ENCODE measurements at places on chromosomes 16 and 17.

GRCh38 chr17:59840329-59841090 lies 52.2 kb downstream of the TUBD1 start:
- DNase-seq = no peak

GRCh38 chr17:61447358-61447757 lies 4.9 kb upstream of the TBX4 start:
- no peak for DNase-seq

- DNase-seq = peak; percentile 18
Measured at GRCh38 chr17:20120836-20121235, 111.7 kb downstream of the SPECC1 start.

DNA sequence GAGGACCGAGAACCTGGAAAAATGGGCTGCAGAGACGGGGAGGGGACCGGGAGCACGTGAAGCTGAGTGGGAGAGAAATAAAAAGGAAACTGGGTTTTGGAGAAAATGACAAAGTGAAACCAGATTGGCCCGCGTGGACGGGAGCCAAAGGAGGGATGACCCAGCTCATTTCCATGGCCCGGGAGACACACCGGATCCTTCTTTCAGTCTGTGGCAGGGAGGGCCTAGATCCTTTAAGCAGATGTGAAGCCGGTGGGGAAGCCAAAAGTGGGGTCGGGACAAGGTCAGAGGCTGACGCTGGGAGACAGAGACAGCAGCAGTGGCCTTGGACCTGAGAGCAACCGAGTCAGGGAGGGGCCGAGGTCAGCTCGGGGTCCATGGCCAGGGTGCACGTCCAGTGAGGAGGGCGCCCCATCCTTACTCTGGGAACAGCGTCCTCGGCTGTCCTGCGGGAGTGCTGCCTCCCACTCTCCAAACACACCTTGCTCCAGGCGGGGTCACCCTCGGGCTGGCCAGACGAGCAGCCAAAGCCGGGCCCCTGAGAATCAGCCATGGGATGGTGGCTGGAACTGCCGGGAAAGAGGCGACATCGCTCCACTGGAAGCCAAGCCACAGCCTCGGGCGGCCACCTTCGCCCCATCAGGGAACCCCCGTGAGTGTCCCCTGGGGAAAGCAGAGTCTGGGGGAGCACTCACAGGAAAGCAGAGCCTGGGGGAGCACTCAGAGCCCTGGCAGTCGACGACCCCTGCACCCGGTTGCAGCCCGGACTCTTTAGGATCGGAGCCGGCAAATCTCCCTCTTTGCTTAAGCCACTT lies 17.3 kb downstream of the CA5A start:
- no peak for DNase-seq

GRCh38 chr16:68898026-68898425 lies 54.7 kb downstream of the TANGO6 start:
- DNase-seq = no peak

DNA sequence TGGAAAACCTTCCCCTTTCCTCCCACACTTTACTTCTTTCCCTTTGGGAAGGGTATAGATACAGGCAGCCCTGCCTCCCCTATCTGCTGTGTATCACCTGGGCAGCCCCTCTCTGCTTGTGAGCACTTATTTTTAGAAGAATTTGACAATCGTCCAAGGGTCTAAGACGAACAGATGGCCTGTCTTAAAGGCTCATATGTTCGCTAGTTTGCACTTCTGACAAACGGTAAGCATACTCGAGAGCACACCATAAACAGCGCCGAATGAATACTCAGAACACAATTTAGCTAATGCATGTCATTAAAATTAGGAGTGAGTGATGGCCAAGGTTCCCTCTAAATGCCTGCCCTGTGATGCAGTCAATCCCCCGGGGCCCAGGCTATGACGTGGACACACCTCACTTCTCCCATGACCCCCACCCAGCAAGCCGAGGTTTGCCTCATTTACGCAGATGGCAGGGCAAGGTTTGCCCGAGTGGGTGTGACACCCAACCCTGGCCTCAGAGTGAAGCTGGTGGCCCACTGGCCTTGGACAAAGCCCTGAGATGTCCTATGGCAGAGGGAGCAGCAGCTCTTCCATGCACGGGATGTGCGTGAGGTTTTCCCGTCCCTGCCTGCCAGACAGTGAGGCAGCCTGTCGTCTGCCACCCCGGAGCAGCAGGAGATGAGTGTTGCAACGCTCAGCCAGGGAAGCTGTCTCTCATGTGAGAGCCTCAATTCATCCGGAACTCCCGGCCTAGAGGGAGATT lies 125.2 kb downstream of the C16orf78 start:
- no peak for DNase-seq

GRCh38 chr17:47621293-47622179 lies 28.2 kb upstream of the KPNB1 start:
- peak; percentile 21 for DNase-seq

- peak; percentile 72 for DNase-seq
Measured at GRCh38 chr17:72175787-72176515, 55.1 kb downstream of the SOX9 start.

DNA sequence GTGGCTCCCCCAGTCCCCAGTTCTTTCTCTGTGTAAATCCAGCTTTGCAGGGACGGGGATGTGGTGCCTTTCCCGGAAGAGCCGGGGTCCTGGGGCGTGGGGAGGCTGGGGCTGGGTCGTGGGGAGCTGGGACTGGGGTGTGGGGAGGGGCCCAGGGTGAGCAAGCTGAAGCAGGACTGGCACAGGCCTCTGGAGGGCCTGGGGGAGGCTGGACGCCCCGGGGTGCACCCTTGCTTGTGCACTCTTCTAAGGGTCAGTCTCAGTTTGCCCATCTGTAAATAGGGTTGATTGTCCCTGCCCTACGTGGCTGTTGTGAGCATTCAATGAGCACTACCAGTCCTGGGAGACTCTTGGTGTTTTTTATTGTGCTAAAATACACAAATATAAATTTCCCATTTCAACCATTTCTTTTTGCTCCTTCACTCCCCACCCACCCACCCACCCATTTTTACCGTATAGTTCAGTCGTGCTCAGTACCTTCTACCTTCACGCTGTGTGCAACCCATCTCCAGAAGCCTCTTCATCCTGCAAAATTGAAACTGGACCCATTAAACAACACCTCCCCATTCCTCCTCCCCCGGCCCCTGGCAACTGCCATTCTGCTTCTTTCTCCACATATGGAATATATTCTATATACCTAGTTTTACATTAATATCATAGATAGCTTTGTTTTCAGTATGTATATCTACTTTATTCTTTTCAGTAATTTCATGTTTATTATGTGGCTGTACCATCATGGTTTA lies 7.8 kb upstream of the TBC1D3B start:
- no peak for DNase-seq

DNA sequence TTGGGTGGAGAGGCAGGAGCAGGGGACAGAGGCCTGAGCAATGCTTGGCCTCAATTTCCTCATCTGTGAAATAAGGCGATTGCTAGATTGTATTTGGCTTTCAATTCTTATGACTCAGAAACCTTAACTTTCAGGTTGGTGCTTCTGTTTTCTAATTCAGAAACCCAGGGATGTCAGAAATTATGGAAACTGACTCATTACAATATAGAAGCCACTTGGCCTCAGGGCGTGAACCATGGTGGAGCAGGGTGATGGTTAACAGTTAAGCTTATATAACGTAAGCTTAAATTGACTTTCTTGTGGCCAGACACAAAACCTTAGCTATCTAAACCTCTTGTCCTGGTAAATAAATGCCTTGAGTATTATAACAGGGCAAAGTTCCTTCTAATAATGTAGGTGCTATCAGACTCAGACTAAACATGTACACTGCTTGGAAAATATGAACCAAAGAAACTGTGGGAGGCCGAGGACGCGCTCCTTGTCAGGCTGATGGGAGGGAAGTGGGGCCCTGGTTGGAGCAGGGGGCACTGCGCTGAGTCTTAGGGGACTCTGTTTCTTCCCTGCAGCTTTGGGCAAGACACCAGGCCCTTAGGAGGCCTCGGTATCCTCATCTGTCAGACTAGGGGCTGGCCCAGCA lies 17.1 kb upstream of the SREBF1 start:
- DNase-seq = no peak

DNA sequence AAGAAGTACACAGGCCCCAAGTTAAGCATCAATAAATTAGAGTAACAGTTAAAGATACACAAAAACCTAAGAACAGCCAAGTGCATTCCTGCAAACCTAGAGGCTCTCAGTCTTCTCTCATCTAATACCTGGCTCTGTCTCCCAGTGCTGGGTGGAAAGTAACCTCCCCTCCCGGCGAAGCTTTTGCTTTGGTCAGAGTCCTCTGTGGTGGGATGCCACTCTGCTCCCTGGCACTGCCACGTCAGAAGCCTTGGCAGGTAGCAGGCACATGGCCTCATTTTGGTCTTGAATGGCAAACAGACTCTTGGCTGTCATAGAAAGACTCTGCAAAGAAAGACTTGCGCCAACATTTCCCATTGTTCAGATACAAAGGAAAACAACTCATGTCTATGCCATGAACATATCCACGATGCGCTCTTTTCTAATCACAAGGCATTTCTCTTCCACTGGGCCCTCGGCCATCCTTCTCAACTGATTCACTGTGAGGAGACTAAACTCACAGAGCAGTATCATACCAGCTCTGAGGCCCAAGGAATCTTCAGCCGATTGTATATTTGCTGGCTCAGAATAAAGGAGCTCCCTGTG lies 21.2 kb downstream of the MTHFSD start:
- no peak for DNase-seq

DNA sequence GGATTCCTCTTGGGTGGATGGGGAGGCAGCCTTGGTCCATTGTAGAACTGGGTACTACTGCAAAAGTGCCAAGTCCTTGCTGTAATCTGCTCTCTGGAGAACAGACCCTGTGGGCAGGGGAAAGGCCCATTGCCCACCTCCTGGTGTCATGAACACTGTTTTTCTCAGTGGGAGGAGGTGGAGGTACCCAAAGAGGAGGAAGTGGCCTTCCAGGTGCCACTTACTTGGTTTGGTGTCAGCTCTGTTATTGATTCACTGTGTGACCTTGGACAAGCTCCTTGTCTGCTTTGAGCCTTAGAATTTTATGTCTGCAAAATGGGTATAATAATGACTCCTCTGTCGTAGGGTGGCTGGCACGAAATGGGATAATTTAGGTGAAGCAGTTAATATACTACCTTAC lies 55.8 kb downstream of the PLCG2 start:
- DNase-seq = no peak

GRCh38 chr17:42979511-42980273 lies at the start of gene PTGES3L:
PTGES3L (minus strand) TSS chr17:42980080; CDS start chr17:42980053, 27 bp downstream.
- DNase-seq = no peak

DNA sequence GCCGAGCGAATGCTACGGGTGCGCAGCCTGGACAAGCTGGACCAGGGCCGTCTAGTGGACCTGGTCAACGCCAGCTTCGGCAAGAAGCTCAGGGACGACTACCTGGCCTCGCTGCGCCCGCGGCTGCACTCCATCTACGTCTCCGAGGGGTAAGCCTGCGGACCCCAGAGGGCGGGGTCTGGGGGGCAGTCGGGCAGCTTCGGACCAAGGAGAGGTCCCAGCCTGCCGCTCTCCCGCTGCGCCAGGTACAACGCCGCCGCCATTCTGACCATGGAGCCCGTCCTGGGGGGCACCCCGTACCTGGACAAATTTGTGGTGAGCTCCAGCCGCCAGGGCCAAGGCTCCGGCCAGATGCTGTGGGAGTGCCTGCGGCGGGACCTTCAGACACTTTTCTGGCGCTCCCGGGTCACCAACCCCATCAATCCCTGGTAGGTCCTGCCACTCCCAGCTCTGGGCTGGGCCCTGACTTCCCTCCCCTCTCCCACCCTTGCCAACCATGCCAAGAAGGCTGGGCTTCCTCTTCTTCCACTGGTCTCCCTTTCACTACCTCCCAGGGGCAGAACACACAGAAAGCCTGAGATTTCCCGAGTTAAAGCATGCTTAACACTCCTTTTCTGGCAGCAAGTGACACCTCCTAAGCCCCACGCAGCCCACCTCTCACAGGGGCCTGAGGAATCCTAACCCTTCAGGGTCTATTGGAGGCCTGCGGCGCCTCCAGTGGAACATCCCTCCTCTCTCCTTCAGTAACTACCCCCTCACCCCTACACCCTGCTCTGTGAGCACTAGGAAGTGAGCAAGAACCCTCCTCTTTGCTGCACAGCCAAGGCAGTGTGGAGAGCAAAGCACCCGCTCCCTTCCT lies 3.2 kb downstream of the NAGS start:
- no peak for DNase-seq

- DNase-seq = no peak
Measured at GRCh38 chr16:10885246-10885645, 8.2 kb downstream of the CIITA start.

- no peak for DNase-seq
Measured at GRCh38 chr16:67872131-67872630, 671 bp upstream of the EDC4 start.

GRCh38 chr17:15409721-15410250 lies 57.6 kb downstream of the CDRT4 start:
- DNase-seq = peak; percentile 61

GRCh38 chr16:4178468-4179010 lies 62.3 kb upstream of the ADCY9 start:
- no peak for DNase-seq

DNA sequence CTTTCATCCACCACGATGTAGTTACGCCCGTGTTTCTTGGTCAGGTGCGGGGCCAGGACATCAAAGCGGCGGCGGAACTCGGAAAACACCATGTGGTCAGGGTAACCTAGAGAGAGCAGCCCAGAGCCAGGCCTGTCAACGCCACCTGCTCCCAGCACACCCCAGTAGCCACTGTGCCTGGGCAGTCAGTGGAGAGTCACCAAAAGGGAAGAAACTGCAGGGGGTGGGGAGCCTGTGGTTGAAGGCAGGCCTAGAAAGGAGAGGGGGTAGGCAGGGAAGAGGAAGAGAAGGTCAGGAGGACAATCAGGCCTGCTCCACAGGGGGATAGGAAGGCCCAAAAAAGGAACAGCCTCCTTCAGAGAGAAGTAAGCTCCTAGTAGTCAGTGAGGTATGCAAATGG lies 64.1 kb downstream of the PIPOX start:
- no peak for DNase-seq

- DNase-seq = no peak
Measured at GRCh38 chr17:77428020-77428748, 287.4 kb downstream of the SEC14L1 start.

- no peak for DNase-seq
Measured at GRCh38 chr16:84450176-84450865, 54.1 kb downstream of the MEAK7 start.

- no peak for DNase-seq
Measured at GRCh38 chr17:73552300-73553048, 91.8 kb downstream of the SDK2 start.

- no peak for DNase-seq
Measured at GRCh38 chr17:18277076-18277475, 16.6 kb downstream of the MIEF2 start.

GRCh38 chr17:57313097-57313835 lies 56.9 kb downstream of the MSI2 start:
- DNase-seq = no peak
